Body of pancreas (tissue), 4 donors: ENCODE measurements at places on chromosomes 13 and 19.

DNA sequence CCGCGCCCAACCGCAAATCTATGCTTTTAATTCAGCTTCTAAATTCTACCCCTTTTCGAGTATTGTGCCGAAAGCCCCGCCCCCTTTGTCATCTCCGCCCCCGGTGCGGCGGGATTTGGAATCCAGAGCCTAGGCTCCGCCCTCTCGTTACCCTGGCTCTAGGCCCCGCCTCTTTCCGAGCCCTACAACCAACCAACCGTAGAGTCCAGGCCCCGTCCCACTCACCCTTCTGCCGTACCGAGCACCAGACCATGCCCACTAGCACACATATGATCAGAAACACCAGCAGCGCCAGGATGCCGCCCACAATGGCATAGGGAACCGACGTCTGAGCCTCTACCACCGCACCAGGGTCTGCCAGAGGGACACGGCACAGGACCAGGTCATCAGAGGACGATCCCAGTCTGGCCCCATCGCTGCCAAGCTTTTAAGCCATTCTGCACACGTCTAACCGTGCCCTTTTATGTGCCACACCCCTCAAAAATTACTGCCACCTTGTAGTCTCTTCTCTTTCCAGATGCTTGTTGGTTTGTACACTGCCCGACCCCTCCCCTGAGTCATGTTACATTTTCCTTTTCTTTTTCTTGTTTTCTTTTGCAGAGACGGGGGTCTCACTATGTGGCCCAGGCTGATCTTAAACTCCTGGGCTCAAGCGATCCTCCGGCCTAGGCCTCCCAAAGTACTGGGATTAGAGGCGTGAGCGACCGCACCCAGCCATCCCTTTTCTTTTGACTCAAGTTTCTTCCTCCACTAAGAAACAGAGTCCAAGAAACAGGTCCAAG lies 4.7 kb upstream of the ZNF428 start:
- H3K36me3 ChIP-seq, result no peaks in the 10 kb centered on the region
- no peak overlapping the region for H3K27ac ChIP-seq
- no peaks in the 10 kb centered on the region for H3K27me3 ChIP-seq
- H3K4me3 ChIP-seq, result no peak overlapping the region
- DNase-seq, result no peak

DNA sequence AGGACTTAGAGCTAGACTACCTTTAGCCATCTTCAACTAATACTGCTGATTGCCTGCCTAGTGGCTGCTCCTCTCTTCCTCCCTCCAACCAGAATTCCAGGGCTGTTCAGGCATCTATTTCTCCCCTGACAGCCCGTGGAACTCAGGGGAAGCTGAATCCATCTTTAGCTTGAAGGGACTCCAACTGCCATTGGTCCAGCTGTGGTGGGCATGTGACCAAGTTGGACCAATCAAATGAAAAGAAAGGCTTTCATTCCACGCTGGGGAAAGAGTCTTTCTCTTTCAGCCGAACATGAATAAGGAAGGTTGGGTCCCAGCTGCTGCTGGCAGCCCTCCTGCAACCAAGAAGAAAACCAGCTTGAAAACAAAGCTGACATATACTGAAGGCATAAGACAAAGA lies 168.5 kb upstream of the OBI1 start:
- H3K27ac ChIP-seq, result no peak overlapping the region
- no peaks in the 10 kb centered on the region for H3K27me3 ChIP-seq
- no peak for DNase-seq
- no peaks in the 10 kb centered on the region for H3K4me1 ChIP-seq
- H3K36me3 ChIP-seq, result no peaks in the 10 kb centered on the region

DNA sequence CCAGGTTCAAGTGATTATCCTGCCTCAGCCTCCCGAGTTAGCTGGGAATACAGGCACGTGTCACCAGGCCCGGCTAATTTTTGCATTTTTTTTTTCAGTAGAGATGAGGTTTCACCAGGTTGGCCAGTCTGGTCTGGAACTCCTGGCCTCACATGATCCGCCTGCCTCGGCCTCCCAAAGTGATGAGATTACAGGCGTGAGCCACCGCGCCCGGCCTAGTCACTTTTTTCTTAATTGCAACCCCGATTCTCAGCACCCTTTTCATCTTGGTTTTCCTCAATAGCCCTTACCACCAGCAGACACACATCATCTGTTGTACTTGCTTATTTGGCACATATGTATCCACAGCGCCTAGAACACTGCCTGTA lies 550 bp upstream of the GPI start:
- peaks cover 28% of the 10 kb centered on the region for H3K4me1 ChIP-seq
- H3K4me3 ChIP-seq, result no peak overlapping the region
- no peaks in the 10 kb centered on the region for H3K36me3 ChIP-seq

DNA sequence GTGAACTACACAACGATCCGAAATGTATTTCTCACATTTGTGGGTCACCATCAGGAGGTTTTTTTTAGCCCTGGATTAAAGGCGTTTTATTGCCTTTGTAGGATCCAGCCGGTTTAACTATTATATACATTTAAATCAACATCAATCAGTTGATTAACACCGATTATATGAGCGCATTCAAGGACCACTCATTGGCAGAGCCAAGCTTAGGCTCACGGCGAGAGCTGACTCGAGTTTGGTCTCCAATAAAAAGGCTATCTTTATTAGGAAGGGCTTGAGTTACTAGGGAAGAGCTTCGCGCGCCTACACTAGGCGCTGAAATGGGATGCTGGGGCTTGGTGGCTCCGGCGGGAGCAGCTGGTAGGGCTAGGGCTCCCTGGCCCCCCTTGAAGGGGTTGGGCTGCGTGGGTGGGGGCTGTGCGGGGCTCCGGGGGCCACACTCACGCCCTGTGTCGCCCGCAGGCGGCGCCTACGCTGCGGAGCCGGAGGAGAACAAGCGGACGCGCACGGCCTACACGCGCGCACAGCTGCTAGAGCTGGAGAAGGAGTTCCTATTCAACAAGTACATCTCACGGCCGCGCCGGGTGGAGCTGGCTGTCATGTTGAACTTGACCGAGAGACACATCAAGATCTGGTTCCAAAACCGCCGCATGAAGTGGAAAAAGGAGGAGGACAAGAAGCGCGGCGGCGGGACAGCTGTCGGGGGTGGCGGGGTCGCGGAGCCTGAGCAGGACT lies 4.2 kb downstream of the PDX1 start:
- H3K27me3 ChIP-seq, result no peaks in the 10 kb centered on the region
- DNase-seq, result peak; percentile 44
- no peak overlapping the region for H3K4me3 ChIP-seq
- H3K4me1 ChIP-seq, result peaks cover 21% of the 10 kb centered on the region

DNA sequence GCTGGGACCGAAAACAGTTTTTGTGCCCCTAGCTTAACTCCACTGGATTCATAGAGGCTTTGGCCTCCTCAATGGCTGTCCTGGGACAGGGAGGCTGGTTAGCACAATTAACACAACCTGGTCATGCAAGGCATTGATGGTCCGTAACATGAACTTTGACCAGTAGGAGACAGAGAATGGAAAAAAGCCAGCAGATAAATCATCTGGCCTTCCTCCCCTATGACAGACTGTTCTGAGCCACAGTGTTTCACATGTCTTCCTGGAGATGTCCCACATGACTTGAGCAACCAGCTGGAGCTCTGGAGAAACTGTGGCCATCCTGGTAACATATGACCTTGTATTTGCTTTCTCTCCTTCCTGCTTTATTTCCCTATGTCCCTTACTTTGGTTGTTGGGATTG lies 244.2 kb downstream of the UQCRFS1 start:
- no peak overlapping the region for H3K27ac ChIP-seq
- no peak for DNase-seq
- peaks cover 6% of the 10 kb centered on the region for H3K4me1 ChIP-seq
- no peaks in the 10 kb centered on the region for H3K27me3 ChIP-seq
- H3K36me3 ChIP-seq, result no peaks in the 10 kb centered on the region

- no peaks in the 10 kb centered on the region for H3K36me3 ChIP-seq
- no peak overlapping the region for H3K4me3 ChIP-seq
- no peak overlapping the region for H3K27ac ChIP-seq
- H3K4me1 ChIP-seq, result peaks cover 12% of the 10 kb centered on the region
- DNase-seq, result no peak
These were observed 19.3 kb upstream of the KCTD15 start for GRCh38 chr19:33777351-33777750.

GRCh38 chr19:588093-588740 lies 1.5 kb upstream of the HCN2 start:
- H3K36me3 ChIP-seq, result no peaks in the 10 kb centered on the region
- H3K4me1 ChIP-seq, result peaks cover 29% of the 10 kb centered on the region
- DNase-seq, result peak; percentile 50
- no peak overlapping the region for H3K27ac ChIP-seq
- H3K27me3 ChIP-seq, result peaks cover 20% of the 10 kb centered on the region
- no peak overlapping the region for H3K4me3 ChIP-seq

DNA sequence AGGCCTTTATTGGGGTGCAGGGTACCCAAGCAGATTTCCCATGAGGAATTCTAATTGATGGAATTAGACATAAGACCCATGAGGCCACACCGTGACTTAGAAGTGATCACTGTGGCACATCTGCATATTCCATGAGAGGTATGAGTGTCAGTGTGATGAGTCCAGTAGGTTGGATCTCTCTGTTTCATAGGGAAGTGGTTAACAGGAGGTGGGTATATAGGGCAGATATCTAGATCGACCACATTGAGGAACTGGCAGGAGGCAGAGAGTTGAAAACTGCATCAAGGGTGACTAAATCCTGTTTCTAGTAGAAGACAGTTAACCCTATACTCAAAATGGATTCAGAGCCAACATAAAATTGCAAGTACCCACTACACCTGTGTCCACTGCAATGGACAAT lies 68.6 kb upstream of the MIR17HG start:
- no peak for DNase-seq
- H3K27ac ChIP-seq, result no peak overlapping the region
- no peaks in the 10 kb centered on the region for H3K4me1 ChIP-seq
- no peak overlapping the region for H3K4me3 ChIP-seq

GRCh38 chr13:112455476-112456059 lies 79.4 kb downstream of the SPACA7 start:
- no peaks in the 10 kb centered on the region for H3K36me3 ChIP-seq
- no peak overlapping the region for H3K27ac ChIP-seq
- H3K4me1 ChIP-seq, result peaks cover 12% of the 10 kb centered on the region
- no peak overlapping the region for H3K4me3 ChIP-seq

DNA sequence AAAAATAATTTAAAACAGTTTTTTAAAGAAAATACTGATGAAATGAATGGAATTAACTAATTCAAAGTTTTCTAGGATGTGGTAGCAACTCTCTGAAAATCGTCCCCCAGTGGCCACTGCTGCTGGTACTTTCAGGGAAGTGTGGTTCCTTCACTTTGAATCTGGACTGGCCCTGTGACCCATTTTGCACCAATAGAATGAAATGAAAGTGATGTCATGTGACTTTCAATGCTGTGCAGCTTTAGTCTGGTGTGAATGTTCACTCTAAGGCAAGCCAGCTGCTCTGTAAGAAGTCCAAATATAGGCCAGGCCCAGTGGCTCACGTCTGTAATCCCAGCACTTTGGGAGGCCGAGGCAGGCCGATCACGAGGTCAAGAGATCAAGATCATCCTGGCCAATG lies 26.4 kb upstream of the HNRNPA1L2 start:
- peaks cover 13% of the 10 kb centered on the region for H3K4me1 ChIP-seq
- no peak overlapping the region for H3K27ac ChIP-seq
- H3K36me3 ChIP-seq, result no peaks in the 10 kb centered on the region
- no peak overlapping the region for H3K4me3 ChIP-seq

GRCh38 chr13:99382428-99383133 lies 75.4 kb upstream of the GPR183 start:
- no peaks in the 10 kb centered on the region for H3K27me3 ChIP-seq
- H3K36me3 ChIP-seq, result peaks cover 6% of the 10 kb centered on the region
- no peaks in the 10 kb centered on the region for H3K4me1 ChIP-seq
- no peak for DNase-seq
- H3K27ac ChIP-seq, result no peak overlapping the region

DNA sequence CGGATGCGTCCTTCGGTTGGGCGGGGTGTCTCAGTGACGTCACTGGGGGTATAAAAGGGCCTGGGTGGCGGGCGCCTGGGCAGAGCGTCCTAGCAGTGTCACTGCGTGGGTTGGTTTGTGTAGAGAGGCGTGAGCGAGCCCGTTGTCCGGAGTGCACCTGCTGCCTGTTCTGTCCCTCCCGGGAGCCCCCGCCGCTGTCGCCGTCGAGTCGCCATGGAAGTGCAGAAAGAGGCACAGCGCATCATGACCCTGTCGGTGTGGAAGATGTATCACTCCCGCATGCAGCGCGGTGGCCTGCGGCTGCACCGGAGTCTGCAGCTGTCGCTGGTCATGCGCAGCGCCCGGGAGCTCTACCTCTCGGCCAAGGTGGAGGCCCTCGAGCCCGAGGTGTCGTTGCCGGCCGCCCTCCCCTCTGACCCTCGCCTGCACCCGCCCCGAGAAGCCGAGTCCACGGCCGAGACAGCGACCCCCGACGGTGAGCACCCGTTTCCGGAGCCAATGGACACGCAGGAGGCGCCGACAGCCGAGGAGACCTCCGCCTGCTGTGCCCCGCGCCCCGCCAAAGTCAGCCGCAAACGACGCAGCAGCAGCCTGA lies 2.9 kb downstream of the IER2 start:
- peak overlapping the region; percentile 78 for H3K4me3 ChIP-seq
- H3K27me3 ChIP-seq, result no peaks in the 10 kb centered on the region
- H3K27ac ChIP-seq, result peak overlapping the region; percentile 98
- H3K36me3 ChIP-seq, result no peaks in the 10 kb centered on the region
- H3K4me1 ChIP-seq, result peaks cover 44% of the 10 kb centered on the region
- DNase-seq, result peak; percentile 98

DNA sequence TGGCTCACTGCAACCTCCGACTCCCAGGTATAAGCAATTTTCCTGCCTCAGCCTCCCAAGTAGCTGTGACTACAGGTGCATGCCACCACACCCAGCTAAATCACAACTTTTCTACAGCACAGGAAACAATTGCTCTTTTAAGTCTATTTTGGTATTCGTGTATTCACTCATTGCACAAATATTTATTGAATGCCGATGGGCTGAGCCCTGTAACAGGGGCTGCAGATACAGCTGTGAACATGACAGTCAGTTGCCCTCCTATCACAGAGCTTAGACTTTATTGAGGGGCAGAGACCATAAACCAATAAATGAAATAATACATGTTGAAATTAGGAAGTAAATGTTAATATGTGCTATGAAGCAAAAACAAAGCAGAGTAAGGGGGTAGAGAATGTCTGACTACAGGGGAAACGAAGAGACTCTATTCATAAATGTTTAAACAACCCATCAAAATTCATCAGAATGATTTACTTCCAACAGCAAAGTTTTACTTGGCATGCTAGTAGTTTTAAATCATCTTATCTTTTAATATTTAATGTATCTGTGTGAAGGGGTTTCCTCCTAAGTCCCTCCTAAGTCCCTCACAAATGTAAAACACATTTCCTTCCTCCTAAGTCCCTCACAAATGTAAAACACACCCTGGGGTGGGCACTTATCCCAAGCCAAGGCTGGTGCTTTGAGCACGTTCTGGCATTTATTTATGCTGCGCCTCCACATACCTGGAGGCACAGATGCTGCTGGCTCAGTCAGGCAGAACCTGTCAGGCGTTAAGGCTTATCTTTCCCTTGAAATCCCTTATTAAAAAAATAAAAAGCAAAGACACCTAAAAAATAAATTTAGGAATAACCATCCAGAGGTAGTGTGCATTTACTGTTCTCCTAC lies 140.8 kb downstream of the MIPEP start:
- no peak overlapping the region for H3K4me3 ChIP-seq
- no peaks in the 10 kb centered on the region for H3K27me3 ChIP-seq
- H3K4me1 ChIP-seq, result peaks cover 14% of the 10 kb centered on the region
- no peak for DNase-seq
- no peaks in the 10 kb centered on the region for H3K36me3 ChIP-seq

- H3K36me3 ChIP-seq, result no peaks in the 10 kb centered on the region
- H3K4me1 ChIP-seq, result no peaks in the 10 kb centered on the region
- H3K4me3 ChIP-seq, result no peak overlapping the region
- DNase-seq, result peak; percentile 25
- H3K27me3 ChIP-seq, result no peaks in the 10 kb centered on the region
These were observed 55.8 kb upstream of the KCTD15 start for GRCh38 chr19:33740811-33741396.

GRCh38 chr13:40420160-40420740 lies 246.2 kb downstream of the FOXO1 start:
- H3K4me1 ChIP-seq, result no peaks in the 10 kb centered on the region
- no peaks in the 10 kb centered on the region for H3K36me3 ChIP-seq
- no peaks in the 10 kb centered on the region for H3K27me3 ChIP-seq
